ENCODE measurements at places on chromosomes 7 and 10.

GRCh38 chr10:133159611-133159949 lies 439 bp upstream of the KNDC1 start:
- no peak for DNase-seq

- DNase-seq: no peak
Measured at GRCh38 chr10:3689871-3690510, 95.0 kb downstream of the KLF6 start.

- DNase-seq: no peak
Measured at GRCh38 chr7:155333346-155334234, 35.9 kb downstream of the INSIG1 start.

- no peak for DNase-seq
Measured at GRCh38 chr7:2253021-2253420, 11.0 kb downstream of the NUDT1 start.

- peak; percentile 54 for DNase-seq
Measured at GRCh38 chr7:45061806-45062425, 26.9 kb downstream of the NACAD start.

DNA sequence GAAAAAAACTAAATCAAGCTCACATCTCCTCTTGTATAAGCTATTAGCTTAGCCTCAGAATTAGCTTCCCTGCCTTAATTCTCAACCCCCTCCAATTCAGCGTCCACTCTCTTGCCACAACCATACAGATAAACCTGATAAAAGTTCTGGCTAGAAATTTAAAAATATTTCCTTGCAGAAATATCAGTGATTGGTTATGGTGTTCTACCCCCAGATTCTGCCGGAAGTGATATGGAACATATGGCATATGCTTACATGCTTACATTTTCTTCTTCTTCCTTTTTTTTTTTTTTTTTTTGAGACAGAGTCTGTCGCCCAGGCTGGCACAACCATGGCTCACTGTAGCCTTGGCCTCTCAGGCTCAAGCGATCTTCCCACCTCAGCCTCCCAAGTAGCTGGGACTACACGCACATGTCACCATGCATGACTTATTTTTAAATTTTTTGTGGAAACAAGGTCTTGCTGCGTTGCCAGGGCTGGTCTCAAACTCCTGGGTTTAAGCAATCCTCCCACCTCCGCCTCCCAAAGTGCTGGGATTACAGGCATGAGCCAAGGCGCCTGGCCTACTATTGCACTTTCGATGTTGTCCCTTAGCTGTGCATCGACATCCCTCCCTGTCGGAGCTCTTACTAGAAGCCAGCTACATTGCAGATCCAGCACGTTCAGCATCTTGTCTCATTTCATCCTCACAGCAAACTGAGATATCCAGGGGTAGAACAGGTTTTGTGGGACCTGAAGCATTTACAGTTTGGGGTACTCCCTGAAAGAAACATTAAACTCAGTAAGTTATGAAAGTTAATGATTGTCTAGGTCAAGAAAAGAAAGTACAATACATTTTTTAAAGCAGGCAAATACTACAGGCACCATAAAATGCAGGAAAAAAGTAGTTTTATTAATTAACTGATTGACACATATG lies 205.6 kb upstream of the TCF7L2 start:
- no peak for DNase-seq

DNA sequence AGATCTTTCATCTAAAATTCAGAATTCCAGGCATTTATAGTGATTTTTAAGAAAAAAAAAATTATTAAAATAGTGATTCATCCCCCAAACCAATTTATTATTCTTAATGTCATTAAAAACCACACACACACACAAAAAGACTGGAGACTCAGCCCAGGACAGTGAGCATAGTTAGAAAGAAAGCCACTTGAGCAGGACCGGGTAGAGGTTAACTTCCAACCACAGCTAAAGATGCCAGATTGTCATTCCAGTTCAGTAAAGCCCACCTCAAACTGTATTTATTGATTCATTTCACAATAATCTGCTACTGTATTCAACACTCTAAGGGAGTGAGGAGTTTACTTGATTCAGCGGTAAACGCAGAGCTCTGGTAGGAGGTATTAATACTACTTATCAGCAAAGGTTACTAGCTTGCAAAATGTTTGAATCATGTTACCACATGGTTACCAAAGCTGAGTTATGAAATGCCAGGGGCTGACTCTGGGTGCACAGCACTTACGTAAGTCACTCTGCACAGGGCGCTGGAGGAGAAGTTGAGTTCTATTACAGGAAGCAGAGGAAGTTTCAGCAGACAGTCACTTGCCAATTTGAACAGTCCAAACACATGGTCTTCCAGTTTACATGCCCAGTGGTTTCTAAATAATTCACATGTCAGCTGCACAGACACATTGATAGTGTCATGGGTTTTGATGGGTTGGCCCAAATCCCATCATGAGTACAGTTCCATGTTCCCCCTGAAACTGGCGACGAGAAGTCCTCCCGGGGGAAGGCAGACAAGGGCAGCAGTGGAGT lies 64.6 kb downstream of the KLF6 start:
- peak; percentile 99 for DNase-seq

DNA sequence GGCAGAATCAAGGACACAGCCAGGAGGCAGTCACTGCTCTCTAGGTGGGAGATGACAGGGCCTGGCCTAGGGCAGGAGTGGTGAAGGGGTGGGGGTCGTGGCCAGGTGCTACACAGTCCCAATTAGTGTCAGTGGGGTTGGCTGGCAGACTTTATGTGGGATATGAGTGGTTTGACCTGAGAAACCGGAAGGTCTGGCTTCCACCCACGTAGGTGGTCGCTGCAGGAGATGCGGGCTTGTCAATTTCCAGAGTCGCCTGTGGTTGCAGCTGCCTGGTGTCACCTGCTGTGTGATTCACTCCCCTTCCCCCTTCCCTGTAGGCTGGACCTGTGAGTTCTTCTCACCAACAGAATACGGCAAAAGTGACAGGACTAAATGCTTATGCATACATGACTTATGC lies 124.3 kb downstream of the KLF6 start:
- no peak for DNase-seq

GRCh38 chr10:70991140-70992124 lies 103.1 kb upstream of the PCBD1 start:
- DNase-seq: peak; percentile 33

DNA sequence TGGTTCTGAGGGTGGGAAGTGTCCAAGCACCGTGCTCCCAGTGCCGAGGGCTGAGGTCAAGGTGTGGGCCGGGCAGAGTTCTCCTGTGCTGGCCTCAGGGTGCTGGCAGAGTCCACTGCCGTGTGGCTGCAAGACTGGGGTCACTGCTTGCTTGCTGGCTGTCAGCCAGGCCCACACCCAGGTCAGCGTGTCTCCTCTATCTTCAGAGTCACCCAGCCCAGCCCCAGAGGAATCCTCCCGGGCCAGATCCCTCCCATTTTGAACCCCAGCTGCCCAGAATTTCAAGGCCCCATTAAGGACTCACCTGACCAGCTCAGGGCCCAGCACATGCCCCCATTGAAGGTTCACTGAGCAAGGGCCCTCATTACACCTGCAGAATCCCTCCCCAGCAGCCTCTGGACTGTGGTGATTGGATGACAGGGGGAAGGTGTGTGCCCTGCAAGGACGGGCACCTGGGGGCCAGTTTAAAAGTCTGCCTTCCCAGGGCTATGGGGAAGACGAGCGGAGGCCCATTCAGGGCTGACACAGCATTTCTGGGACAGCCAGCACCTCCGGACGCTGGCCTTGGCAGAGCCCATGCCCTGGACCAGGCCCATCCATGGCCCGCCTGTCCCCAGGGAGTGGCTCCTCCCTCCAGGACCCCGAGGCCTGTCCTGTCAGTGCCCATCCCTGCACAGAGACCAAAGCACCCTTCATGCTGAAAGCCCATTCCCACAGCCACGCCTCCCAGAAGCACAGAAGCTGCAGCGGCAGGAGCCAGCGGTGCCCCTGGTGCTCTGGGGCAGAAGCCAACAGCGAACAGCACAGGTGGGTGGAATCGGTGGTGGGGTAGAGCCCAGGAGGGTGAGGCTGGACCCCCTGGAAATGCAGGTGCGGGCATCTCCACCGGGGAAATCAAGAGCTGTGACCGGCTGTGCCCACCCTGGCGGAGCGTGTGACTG lies 45.1 kb upstream of the PPP2R2D start:
- DNase-seq: no peak

- DNase-seq: no peak
Measured at GRCh38 chr10:19853831-19854230, 37.6 kb downstream of the PLXDC2 start.

GRCh38 chr10:126046831-126047230 lies 150.5 kb downstream of the FANK1 start:
- DNase-seq: no peak

GRCh38 chr10:71749396-71749795 lies 23.9 kb downstream of the VSIR start:
- no peak for DNase-seq

GRCh38 chr7:134502463-134503371 lies 24.6 kb upstream of the AKR1B10 start:
- DNase-seq: peak; percentile 79

GRCh38 chr10:62384447-62385081 lies 10.4 kb downstream of the ZNF365 start:
- no peak for DNase-seq

GRCh38 chr10:27192284-27192683 lies 37.1 kb downstream of the MASTL start:
- DNase-seq: peak; percentile 76

GRCh38 chr10:21870849-21871248 lies 132.7 kb downstream of the DNAJC1 start:
- no peak for DNase-seq

GRCh38 chr7:21149809-21150208 lies 278.1 kb upstream of the SP4 start:
- no peak for DNase-seq

DNA sequence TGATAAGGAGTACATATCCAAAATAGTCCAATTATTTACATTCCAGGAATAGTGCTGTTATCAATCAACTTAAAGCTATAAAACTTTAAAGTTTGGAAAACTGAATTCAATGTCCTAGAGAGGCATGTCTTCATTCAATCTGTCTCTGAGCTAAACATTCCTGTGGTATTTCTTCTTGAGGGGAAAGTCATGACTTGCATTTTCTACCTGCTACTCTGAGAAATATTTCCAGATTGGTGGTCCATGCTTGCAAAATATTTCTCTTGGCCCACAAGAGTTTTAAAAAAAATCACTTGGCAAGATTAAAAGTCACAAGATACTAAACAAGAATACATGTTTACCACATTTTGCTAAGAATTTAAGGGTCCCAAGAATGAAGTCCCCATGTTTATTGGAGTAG lies 63.6 kb upstream of the HGF start:
- no peak for DNase-seq

GRCh38 chr10:116170815-116171250 lies 102.2 kb downstream of the GFRA1 start:
- DNase-seq: no peak

DNA sequence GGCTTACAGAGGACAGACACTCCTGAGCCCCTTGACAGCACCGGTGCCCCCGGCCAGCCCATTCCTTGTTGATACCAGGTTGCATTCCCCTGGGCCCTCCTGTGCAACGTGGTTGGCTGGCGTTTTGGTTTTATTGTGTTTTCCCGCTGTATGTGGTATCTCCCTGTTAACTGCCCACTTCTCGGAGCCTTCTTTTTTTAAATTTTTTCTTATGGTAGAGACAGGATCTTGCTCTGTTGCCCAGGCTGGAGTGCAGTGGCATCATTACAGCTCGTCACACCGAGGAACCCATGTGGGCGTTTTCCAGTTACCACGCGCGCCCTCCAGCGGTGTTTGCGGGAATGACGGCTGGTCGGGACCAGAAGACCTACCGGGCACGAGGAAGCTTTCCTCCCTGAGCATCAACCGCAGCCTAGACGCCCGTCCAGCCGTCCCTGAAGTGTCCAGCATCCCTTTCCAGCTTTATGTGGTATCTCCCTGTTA lies 16.9 kb upstream of the ZFAND2A start:
- peak; percentile 69 for DNase-seq

Data from inflammatory macrophage treated with lipopolysaccharide for 4 hours (primary cell).